ENCODE measurements at places on chromosomes 13 and 19.

GRCh38 chr19:2243274-2244124 is 5.6 kb upstream of the AMH start:
- no peak for DNase-seq

GRCh38 chr19:15469513-15470297 is 5.4 kb upstream of the RASAL3 start:
- no peak for DNase-seq

- no peak for DNase-seq
These were observed 103.6 kb downstream of the MBNL2 start for GRCh38 chr13:97325738-97326137.

GRCh38 chr19:45445139-45445538 is 21.4 kb upstream of the ERCC1 start:
- DNase-seq: no peak

- DNase-seq: no peak
These were observed 174.5 kb downstream of the KCTD12 start for GRCh38 chr13:76711550-76712182.

DNA sequence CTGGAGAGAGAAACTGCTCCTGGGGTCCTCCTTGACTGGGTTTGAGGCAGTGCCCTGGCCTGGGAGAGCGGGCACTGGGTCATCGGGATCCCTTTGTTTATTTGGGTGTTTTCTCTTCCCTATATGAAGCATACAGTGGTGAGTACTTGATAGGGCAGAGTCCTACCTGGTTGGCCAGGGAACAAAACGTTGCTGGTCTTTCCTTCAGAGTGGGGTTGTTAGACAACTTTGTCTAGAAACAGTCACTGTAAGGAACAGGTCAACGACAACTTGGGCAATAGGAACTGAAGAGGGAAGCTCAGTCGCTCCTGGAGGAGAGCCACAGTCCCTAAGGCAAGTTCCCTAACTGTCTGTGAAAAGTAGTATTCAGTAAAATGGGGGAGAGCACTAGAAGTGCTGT is 550 bp upstream of the OLFM4 start:
- no peak for DNase-seq

- no peak for DNase-seq
These were observed 2.8 kb upstream of the KCNJ14 start for GRCh38 chr19:48452289-48453190.

- no peak for DNase-seq
These were observed 18.5 kb downstream of the SLC27A1 start for GRCh38 chr19:17488593-17489391.
